ENCODE measurements at places on chromosomes 7 and 10. TPM values are rescaled to one million over a fixed set of nuclear protein-coding genes. Genes with fewer than 3 reads are reported as not detected.
A peak's percentile ranks its signal among the peaks of the same experiment; 100 is the strongest.

- DNase-seq, result no peak
These were observed 280.1 kb downstream of the TCF7L2 start for GRCh38 chr10:113230011-113230610.

DNA sequence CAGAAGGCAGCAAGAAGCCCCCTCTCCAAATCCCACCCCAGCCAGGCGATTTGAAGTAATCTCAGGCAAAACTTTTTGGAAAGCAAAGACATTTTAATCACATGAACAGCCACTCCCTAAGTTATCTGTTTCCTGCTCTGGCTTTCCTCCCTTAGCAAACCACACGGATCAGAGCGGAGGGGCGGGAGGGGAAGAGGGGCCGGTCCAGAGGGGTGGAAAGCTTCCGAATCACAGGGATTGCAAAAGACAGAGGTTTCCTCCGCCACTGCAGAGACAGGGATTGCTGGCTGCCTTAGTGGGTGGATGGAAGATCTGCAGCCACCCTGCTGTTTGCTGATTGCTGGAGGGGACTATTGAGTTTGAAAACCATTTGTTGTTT lies 41.2 kb downstream of the ZCCHC24 start:
- DNase-seq, result peak; percentile 89

DNA sequence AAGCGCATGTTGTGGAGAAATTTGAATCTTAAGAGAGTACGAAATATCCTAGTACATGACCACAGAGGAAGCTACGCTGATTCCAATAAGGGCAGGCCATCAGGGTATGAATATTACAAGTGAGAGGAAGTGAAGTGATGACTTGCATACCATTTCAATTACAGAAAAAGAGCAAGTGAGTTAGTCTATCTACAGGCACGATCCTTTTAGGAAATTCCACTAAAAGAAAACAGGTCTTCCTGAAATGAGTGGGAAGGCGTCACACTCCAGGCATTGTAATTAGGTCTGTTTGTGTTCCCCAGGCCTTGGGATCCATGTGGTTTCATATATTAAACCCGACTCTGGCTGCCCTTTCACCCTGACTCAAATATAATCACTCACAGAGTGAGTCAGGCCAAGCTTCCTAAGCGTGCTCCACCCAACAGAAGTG lies 152.5 kb downstream of the SEMA3A start:
- no peak for DNase-seq

- DNase-seq, result no peak
These were observed 1.7 kb downstream of the NPTX2 start for GRCh38 chr7:98618786-98619185.

Gene HMX2
- not detected for total RNA-seq

Gene REPIN1
- total RNA-seq, result 116 TPM
